Midbrain (tissue), 1 donor: ENCODE measurements at places on chromosomes 3 and 15.

GRCh38 chr15:66565141-66565641 is 607 bp downstream of the LCTL start:
- DNase-seq: no peak

- no peak for DNase-seq
These were observed 30.4 kb downstream of the UBE3A start for GRCh38 chr15:25408428-25408827.

- no peak for DNase-seq
These were observed 19.2 kb upstream of the MGA start for GRCh38 chr15:41640985-41641384.

DNA sequence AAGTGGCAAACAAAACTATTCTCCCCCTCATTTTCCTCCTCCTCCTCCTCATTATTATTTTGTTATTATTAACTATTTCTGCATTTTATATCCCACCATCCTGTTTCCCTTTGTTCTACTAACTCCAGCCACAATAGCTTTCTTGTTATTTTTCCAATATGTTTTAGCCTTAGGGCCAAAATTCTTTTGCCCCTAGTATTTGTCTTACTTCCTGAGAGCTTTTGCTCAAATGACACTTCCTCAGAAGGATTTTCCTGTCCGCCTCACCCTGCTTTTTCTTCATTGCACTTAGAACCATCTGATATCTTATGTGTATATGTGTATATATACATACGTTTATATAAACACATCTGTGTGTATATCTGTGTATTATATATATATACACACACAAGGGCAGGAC is 32.7 kb upstream of the NUDT16 start:
- DNase-seq: no peak

DNA sequence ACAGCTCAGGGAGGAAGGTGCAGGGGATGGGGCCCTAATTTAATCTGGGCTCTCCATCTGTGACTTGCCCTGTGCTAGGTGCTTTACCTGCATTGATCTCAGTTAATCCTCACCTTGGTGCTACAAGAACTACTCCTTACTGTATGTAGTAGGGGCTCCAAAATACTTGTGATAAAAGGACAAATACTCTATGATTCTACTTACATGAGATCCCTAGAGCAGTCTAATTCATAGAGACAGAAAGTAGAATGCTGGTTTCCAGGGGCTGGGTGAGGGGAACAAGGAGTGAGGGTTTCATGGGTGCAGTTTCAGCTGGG is 67.2 kb downstream of the SLC6A1 start:
- DNase-seq: no peak

DNA sequence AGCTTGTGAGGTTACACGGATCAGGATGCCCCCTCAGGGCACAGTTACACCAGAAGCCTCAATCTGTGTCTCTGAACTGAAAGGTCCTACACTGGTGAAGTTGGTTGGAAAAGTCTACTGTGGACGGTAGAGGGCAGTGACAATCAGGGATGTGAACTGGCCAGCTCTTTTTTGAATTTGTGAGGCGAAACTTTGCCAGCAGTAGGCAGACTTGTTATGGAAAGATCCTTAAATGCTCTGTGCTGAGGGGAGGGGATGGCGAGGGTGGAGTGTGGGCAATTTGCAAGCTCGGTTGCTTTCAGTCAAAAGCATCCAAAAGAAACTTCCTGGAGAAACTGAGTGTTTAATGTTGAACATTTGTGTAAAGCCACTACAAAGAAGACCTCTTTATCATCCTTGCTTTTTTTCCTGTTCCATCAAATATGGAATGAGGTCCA is 127.4 kb upstream of the ABHD17C start:
- DNase-seq: peak; percentile 75

- DNase-seq: no peak
These were observed 200.6 kb upstream of the ROBO1 start for GRCh38 chr3:79968418-79968817.

DNA sequence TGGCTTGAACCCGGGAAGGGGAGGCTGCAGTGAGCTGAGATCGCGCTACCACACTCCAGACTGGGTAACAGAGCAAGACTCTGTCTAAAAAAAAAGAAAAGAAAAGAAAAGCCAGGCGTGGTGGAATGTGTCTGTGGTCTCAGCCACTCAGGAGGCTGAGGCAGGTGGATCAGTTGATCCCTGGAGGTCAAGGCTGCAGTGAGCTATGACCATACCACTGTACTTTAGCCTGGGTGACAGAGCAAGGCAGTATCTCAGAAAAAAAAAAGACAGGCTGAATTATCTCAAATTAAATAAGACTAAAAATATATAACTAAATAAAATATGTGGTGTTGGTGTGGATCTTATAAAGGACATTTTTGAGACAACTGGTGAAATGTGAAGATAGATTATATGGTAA is 20.6 kb downstream of the SMARCC1 start:
- no peak for DNase-seq

GRCh38 chr3:373193-373779 is 176.7 kb downstream of the CHL1 start:
- no peak for DNase-seq

GRCh38 chr3:171967932-171968678 is 71.3 kb upstream of the FNDC3B start:
- DNase-seq: no peak

DNA sequence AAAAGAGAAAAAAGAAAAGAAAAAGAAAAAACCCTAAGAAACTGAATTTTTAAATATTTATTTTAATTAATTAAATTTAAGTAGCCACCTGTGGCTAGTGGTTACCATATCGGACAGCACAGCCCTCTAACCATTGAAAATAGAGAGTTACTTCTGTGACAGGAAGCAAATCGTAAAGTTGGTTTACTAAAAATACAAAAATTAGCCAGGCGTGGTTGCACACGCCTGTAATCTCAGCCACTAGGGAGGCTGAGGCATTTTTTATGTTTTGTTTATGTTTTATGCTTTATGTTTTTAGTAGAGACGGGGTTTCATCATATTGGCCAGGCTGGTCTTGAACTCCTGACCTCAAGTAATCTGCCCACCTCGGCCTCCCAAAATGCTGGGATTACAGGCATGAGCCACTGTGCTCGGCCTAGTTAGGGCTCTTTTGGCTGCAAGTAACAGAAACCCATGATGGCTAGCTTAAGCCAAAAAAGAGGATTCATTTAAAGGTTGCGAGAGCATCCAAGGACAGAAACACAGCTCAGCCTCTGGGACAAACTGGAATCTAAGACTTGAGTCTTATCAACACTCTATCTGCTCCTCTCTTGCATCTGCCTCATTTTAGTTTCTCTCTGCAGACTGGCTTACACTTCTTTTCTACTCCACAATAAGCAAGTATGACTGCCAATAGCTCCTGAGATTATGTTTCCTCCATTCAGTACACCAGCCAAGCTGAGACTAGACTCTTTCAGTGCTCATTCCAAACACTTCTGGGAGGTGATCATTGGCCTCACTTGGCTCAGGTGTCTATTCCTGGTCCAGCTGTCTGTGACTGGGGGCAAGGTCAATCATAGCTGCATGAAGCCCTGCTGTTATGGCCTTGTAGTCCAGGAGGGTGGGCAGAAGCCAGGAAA is 6.8 kb upstream of the SKIL start:
- no peak for DNase-seq

GRCh38 chr3:170144437-170144843 is 37.1 kb downstream of the PHC3 start:
- DNase-seq: no peak

- no peak for DNase-seq
These were observed 384.7 kb downstream of the ZIC1 start for GRCh38 chr3:147793841-147794240.

DNA sequence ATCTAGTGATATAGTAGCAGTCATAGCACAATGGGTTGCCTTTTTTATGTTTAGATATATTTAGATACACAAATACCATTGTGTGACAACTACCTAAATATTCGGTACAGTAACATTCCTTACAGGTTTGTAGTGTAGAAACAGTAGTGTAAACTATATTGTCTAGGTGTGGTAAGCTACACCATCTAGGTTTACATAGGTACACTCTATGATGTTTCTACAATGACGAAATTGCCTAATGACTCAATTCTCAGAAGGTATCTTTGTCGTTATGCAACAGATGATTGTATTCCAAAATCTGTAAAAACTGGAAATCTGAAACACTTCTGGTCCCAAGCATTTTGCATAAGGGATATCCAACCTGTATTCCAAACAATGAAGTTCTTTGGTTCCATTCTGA is 24.3 kb downstream of the PLOD2 start:
- DNase-seq: no peak

GRCh38 chr3:148128136-148128535 is 569.6 kb upstream of the AGTR1 start:
- DNase-seq: no peak

GRCh38 chr15:77982127-77982490 is 95.4 kb downstream of the TBC1D2B start:
- DNase-seq: no peak

- DNase-seq: peak; percentile 4
These were observed 718.5 kb upstream of the ARPP21 start for GRCh38 chr3:34920806-34921205.

GRCh38 chr15:58293622-58294550 is 137.9 kb upstream of the LIPC start:
- no peak for DNase-seq

- DNase-seq: no peak
These were observed 438.7 kb upstream of the KCNMB2 start for GRCh38 chr3:178097576-178097975.

DNA sequence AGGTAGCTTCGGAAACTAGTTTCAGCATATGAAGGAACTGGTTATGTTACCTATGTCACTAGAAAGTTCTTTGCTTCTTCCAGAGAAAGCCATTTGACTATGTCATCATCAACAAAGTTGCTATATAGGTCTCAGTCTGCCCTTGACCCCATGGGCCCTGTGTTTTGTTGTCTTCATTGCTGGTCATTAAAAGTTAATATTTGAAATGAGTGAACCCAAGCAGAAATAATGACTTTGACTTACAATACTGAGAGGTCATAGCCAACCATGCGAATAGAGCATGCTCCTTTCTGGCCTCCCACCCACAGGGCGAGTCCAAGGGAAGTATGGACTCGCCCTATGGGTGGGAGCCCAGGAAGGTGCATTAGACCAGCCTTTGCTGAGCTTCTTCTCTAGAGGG is 40.9 kb downstream of the APH1B start:
- DNase-seq: no peak

DNA sequence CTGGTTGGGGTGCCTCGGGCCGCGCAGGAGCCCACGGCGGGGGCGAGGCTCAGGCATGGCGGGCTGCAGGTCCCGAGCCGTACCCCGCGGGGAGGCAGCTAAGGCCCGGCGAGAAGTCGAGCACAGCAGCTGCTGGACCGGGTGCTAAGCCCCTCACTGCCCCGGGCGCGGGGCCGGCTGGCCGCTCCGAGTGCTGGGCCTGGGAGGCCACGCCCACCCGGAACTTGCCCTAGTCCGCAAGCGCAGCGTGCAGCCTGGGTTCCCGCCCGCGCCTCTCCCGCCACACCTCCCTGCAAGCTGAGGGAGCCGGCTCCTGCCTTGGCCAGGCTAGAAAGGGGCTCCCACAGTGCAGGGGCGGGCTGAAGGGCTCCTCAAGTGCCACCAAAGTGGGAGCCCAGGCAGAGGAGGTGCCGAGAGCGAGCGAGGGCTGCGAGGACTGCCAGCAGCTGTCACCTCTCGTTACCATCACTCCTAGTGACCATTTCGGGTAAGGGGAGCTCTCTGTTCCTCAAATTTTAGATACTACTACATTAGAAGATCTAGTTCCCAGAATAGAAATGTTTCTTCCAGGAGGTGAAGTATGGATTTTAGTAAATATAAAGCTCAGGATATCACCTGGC is 417.0 kb upstream of the AGTR1 start:
- DNase-seq: no peak

DNA sequence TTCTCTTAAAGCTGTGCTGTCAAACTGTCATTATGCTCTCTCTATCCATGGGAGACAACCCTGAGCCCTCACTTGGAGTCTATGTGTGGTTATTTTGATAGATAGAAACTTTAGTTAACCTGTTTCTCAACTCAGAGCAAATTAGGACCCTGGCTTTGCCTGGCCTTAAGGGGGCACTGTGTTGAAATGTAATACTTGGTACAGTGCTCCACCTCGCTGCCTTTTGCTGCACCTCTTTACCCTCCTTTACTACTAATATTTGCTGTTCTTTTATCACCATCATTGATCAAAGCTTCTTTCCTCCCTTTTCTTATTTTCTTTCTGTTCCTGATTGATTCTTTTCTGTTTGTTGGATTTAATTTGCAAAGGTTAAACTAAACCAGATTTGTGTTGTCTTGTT is 34.3 kb downstream of the STT3B start:
- no peak for DNase-seq

DNA sequence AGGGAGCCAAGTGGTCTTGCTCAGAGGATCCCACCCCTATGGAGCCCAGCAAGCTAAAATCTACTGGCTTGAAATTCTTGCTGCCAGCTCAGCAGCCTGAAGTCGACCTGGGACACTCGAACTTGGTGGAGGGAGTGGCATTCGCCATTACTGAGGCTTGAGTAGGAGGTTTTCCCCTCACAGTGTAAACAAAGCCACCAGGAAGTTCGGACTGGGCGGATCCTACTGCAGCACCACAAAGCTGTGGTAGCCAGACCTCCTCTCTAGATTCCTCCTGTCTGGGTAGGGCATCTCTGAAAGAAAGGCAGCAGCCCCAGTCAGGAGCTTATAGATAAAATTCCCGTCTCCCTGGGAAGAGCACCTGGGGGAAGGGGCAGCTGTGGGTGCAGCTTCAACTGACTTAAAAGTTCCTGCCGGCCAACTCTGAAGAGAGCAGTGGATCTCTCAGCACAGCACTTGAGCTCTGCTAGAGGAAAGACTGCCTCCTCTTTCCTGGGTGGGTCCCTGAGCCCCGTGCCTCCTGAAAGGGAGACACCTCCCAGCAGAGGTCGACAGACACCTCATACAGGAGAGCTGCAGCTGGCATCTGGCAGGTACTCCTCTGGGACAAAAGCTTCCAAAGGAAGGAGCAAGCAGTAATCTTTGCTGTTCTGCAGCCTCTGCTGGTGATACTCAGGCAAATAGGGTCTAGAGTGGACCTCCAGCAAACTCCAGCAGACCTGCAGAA is 576.3 kb upstream of the NECTIN3 start:
- DNase-seq: no peak

DNA sequence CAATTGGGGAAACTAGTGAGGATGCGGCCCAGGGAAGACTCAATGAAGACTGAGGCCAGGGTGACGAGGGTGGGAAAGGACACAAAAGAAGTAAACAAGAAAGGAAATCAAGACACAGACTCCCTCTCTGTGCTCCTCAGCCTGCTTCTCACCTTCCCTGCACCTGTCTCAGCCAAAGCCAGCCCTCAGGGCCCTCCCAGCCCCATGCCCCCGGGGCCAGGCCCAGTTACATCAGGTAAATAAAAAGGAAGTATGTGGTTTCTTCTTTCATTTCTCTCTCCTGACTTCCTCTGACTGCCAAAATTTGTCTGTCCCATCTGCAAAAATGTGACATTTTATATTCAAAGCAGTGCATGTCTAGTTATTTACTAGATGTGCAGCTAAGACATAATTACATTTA is 328.0 kb downstream of the UACA start:
- no peak for DNase-seq

GRCh38 chr3:14319654-14320182 is 82.7 kb upstream of the SLC6A6 start:
- peak; percentile 3 for DNase-seq

- DNase-seq: no peak
These were observed 38.1 kb upstream of the SPPL2A start for GRCh38 chr15:50803479-50804180.

- no peak for DNase-seq
These were observed 8.7 kb upstream of the PCSK6 start for GRCh38 chr15:101498076-101498716.
